Neural progenitor cell (in vitro differentiated cells): ENCODE measurements at places on chromosomes 4 and X.
A peak's percentile ranks its signal among the peaks of the same experiment; 100 is the strongest.

GRCh38 chrX:45771114-45771513 is 570.4 kb upstream of the DIPK2B start:
- DNase-seq, result no peak

DNA sequence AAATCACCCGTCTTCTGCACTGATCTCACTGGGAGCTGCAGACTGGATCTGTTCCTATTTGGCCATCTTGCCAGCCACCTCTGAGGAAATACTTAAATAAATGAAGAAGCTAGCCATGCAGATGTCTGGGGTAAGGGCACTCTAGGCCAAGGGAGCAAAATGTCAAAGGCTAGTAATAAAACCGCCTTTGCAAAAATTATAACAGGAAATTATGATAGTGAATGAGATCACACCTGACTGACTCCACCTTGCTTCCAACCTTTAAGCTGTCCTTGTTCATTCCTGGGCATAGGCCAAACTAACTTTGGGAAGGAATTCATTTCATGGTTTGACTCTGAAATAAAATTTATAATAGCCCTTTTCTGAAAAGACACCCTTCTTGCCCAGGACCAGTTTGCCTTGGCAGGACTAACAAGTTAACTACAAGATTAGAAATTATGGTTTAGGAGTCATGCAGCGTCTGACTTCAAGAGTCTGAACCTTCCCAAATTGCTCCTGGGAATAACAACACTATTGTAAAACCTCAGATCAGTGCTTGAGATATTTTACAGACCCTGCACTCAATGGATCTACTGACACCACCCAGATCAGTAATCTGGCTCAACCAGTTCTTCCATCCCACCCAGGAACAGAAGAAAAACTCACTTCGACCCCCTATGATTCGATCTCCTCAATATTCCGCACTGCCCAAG is 246.9 kb upstream of the HDX start:
- no peak for DNase-seq

DNA sequence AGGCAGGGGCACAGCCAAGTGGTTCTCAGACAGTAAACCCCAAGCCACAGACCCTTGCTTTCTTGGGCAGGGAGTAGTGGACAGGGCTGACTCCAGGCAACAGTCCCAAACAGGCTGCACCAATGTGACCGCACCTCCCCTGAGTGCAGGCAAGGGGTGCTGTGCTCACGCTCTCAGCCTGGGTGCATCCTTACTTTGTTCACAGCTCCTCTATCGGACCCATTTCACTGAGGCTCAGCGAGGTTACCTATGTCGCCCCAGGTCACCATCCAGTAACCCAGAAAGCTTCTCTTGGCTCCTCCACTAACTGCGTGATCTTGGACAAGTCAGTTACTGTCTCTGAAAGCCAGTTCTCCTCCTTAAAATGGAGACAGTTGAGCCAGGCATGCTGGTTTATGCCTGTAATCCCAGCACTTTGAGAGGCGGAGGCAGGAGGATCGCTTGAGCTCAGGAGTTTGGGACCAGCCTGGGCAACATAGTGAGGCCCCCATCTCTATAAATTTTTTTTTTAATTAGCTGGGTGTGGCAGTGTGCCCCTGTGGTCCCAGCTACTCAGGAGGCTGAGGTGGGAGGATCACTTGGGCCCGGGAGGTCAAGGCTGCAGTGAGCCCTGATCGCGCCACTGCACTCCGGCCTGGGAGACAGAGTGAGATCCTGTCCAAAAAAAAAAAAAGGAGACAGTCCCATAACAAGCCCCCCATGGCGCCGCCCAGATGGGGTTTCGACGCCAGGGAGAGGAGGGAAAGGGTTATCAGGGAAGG is 823 bp upstream of the MAN2B2 start:
- no peak for DNase-seq

GRCh38 chrX:3307881-3308280 is 38.6 kb downstream of the MXRA5 start:
- no peak for DNase-seq

- no peak for DNase-seq
Observed at GRCh38 chrX:45266456-45266855, 65.8 kb upstream of the DIPK2B start.

DNA sequence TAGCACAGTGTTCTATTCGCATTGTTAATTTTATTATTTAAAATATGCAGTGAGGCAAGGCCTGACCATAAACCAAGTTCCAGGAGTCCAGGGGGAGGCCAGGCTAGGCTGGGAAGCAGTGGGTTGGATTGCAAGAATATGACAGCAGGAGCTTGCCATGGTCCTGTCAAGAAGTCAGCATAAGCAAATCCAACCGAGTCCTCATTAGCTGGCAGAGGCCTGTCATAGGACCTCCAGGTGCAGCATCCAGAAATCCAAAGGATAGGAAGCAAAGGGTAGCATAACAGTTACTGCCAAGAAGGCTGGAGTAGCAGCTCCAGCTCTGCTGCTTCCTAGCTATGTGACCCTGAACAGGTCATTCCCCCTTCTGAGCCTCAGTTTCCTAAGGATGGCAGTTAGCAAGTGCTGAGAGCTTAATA is 13.4 kb downstream of the PJA1 start:
- no peak for DNase-seq

DNA sequence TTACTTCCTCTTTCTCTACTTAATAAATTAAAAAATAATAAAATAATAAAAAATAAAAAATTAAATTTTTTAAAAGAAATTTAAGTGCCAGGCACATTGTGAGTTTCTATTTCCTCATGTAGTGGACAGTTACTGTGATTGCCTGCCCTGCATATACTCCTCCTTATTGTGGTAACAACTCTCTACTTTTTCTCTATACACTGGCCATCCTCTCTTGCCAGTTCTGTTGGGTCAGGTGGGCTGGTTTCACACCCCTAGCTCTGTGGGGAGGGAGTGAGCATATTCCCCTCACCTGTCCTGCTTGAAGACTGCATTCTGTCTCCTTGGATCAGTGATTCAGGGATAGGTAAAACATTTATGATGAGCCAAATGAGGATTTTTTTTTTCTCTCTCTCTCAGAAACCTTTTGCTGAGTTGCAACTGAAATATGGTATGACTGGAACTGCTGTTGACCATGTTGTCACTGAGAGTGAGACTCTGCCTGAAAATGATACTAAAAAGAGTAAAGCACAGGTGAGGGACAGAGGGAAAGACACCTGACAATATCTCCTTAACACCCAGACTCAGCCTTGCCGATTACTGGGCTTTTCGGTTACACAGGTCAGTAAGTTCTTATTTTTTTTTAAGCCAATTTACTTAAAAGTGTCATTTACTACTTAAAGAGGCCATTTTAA is 37.2 kb downstream of the CXXC4 start:
- no peak for DNase-seq

- DNase-seq, result no peak
Observed at GRCh38 chr4:141417387-141417786, 196.7 kb downstream of the ZNF330 start.

- no peak for DNase-seq
Observed at GRCh38 chr4:115101675-115102074, 11.7 kb downstream of the NDST4 start.

GRCh38 chr4:102298716-102299115 is 46.6 kb downstream of the SLC39A8 start:
- DNase-seq, result no peak

DNA sequence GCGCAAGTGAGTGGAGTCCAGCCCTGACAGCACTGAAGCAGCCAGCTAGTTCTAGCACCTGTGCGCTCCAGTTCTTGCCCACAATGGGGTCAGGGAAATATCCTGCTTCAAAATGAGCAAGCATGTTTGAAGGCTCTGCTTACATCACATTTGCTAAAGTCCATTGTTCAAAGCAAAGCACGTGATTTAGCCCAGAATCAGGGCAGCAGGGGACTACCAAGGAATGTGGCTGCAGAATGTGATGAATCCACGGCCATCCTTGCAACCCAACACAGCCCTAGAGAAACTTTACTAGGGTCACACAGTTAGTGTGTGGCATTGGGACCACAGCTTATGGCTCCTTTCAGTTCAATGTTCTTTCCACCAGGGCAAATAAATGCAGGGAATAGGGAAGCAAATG is 47.3 kb upstream of the SMIM31 start:
- peak; percentile 64 for DNase-seq

DNA sequence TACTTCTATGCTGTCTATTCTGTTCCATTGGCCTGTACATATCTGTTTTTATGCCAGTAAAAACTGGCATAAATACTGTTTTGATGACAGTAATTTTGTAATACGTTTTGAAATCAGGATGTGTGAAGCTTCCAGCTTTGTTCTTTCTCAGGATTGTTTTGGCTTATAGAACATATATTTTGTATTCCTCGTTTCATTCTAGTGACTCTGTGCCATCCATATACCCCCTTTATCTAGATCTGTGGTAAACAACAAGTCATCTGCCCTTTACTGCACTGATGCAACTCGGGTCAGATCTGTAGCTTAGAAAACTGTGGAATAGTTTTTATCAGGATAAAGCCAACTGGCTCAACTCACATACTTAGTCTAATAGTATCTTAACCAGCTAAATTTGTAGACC is 233.7 kb downstream of the PRDM5 start:
- no peak for DNase-seq

DNA sequence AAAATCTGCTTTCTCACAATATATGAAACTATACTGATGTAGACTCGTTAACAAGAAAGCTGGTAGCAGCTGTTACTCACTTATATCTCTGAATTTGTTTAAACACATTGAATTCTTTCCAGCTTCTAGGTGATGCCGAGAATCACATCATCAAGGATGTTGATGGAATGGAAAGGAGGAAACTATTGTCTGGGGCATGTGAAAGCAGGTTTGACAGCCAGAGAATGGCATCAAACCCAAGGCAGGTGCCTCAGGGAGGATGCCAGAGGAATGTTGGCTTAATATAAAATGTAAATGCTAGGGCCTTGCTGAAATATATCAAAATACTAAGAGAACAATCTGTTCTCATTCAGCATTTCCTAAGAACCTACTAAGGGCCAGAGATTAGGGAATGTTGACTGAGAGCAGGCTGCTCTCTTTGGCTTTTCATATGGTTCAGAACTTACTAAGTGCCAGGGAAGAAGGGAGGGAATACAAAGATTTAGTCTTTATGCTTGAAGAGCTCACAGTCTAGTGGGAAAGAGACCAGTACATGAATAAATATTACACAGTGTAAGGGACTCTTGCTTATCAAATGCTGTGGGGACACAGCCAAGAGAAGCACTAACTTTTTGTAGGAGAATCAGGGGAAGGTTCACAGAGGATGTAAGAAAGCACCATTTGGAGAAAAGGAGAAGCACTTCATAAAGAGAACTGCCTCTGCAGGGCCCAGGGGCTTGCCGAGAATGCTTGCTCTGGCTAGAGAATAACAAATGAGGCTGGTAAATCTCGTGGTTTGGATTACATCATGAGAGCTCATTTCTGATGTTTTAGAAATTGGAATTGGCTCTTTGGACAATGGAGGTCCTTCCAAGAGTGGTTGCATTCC is 14.7 kb downstream of the SLIT2 start:
- no peak for DNase-seq

GRCh38 chrX:137982472-137983172 is 416.7 kb downstream of the ZIC3 start:
- DNase-seq, result no peak

- DNase-seq, result no peak
Observed at GRCh38 chr4:175758050-175759024, 53.7 kb downstream of the GPM6A start.

DNA sequence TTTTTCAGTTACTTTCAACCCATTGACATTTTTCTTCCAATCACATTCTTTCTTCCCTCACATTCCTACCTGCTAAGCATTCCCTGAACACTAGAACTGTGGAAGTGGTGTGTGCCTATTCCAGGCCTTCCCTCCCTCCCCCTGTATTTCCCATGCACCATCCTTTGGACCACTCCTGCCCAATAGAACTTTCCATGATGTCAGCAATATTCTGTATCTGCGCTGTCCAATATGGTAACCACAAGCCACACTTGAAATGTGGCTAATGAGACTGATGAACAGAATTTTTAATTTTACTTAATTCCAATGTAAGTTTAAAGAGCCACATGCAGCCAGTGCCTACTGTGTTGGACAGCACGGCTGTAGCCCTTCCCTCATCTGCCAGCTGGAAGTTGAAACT is 57.5 kb downstream of the DCTD start:
- no peak for DNase-seq

DNA sequence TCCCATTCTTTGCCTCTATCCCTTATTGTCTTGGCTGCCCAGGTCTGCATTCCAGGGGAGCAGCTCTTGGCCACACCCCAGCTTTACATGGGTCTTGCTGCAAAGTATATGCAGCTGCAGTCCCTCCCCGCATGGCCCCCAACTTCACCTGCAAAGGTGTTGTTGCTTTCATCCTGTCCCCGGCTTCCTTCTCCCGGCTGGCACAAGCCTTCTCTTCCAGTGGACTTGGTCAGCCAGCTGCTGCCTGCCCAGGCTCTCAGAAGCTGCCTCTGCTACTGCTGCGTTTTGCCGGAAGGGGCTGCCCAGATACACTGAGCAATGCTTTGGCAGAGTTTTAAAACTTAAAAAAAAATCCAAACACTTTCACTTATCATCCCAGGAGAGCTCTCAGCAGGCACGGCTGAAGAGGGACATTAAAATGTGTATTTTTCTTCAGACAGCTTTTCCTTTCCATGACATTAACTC is 121.2 kb upstream of the PDLIM3 start:
- DNase-seq, result peak; percentile 49
